ENCODE measurements at places on chromosomes 12 and 14.

DNA sequence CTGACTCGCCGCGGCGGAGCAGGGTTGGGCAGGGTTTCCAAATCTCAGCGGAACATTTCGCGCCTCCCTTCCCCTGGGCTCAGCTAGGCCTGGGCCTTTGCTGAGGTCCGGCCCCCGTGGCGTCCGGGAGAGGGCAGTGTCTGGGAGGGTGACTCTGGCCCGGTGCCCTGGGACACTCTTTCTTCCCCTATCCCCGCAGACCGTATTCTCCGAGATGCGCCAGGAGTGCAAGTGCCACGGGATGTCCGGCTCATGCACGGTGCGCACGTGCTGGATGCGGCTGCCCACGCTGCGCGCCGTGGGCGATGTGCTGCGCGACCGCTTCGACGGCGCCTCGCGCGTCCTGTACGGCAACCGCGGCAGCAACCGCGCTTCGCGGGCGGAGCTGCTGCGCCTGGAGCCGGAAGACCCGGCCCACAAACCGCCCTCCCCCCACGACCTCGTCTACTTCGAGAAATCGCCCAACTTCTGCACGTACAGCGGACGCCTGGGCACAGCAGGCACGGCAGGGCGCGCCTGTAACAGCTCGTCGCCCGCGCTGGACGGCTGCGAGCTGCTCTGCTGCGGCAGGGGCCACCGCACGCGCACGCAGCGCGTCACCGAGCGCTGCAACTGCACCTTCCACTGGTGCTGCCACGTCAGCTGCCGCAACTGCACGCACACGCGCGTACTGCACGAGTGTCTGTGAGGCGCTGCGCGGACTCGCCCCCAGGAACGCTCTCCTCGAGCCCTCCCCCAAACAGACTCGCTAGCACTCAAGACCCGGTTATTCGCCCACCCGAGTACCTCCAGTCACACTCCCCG is 3.0 kb downstream of the WNT1 start:
- DNase-seq, result no peak

- DNase-seq, result no peak
These were observed 49.0 kb upstream of the STON2 start for GRCh38 chr14:81449114-81449513.

- DNase-seq, result no peak
These were observed 18.5 kb upstream of the SFSWAP start for GRCh38 chr12:131692431-131692830.

- DNase-seq, result no peak
These were observed 15.3 kb upstream of the EML1 start for GRCh38 chr14:99777951-99778350.

GRCh38 chr14:60197629-60198303 is 32.6 kb upstream of the DHRS7 start:
- DNase-seq, result no peak

GRCh38 chr14:34232790-34233189 is 229.2 kb downstream of the SPTSSA start:
- no peak for DNase-seq

DNA sequence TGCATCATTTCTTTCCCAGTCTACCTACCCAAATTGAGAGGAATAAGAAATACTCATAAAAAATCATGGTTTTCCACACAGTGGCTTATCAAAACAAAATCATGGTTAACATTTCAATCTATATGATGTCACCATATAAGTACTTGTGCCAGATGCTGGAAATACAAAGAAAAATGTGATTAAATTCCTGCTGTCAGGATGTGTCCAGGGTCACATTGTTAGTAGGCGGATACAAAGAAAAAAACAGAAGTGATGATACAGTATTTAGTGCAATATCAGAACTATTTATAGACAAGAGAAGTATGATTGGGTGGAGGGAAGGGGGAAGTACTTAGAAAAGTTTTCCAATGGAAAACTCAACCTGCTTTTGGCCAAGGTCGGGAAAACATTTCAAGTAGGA is 47.0 kb upstream of the OR6J1 start:
- DNase-seq, result no peak

- DNase-seq, result no peak
These were observed 217.1 kb upstream of the PLEKHG7 start for GRCh38 chr12:92485351-92486348.

DNA sequence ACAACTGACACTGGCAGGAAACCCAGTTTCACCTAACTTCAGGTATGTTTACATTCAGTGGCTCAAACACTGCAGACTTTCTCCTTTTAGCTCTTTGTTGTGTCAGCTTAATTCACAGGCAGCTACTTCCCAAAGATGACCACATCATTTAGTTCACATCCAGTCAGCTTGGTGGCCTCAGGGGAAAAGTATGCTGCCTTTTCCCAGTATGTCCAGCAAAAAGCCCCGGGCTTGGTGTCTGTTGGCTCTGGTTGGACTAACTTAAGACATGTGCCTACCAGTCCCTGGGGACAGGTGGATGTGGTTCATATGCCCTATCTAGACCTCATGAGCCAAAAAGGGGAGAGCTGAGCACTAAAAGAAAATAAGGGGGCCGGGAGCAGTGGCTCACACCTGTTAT is 56.4 kb downstream of the GOLGA5 start:
- DNase-seq, result no peak

DNA sequence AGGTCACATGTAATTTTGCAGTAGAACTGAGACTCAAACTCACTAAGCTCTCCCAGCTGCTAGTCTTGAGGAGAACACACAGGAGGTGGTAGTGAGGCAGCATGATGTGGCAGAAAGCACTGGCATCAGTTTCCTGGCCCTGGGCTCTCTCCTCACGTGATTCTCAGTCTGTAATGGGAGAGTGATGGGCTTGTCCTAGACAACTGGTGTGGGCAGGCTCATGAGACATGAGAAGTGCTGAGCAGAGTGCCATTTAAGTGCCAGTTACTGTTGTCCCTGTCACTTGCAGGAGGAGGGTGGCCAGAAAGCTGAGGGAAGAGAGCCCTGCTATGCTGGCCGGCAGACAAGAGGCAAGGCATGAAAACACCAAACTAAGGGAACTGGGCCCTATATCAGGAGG is 48.5 kb upstream of the OVCH1 start:
- no peak for DNase-seq

DNA sequence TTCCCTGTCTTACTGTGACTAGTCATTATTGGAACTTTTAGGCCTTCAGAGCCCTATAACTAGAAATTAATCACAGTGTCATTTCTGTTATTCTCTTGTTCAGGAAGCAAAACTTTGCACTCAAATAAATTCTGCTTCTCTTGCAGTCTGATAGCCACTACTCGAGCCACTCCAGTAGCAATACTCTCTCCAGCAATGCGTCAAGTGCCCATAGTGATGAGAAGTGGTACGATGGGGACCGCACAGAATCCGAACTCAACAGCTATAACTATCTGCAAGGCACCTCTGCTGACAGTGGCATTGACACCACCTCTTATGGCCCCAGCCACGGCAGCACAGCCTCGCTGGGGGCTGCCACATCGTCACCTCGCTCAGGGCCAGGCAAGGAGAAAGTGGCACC is 223.2 kb upstream of the RGS6 start:
- no peak for DNase-seq

GRCh38 chr12:104565606-104566243 is 109.0 kb downstream of the CHST11 start:
- no peak for DNase-seq

- no peak for DNase-seq
These were observed 3.8 kb upstream of the KRT85 start for GRCh38 chr12:52370926-52371608.

- DNase-seq, result no peak
These were observed 197.3 kb upstream of the DDHD1 start for GRCh38 chr14:53350429-53350828.

DNA sequence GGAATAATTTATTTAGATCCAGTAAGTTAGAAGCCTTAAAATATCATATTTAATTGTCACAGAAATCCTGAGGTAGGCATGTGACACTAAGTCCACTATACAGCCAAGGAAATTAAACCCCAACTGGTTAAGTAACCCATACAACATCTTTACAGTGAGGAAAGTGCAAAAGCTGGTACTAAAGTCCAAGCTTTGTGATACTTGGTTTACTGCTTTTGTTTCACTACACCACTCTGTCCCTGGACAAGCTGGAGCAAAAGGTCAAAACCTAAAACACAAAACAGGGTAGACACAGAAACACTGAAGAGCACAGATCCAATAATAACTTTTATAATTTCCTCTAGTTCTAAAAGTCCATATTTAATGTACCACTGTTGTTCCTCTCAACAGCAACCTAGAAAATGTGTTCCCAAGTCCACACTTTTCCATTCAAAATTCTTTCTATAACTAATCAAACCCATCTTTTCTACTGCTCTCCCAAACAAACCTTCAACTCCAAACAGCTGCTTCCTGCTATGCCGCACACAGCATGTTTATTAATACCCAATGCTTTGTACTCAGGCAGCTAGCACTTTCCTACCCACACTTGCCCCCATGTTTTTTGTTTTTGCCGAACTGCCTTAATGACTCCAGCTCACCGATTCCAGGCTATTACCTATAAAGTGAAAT is 90.9 kb downstream of the MED13L start:
- DNase-seq, result no peak

DNA sequence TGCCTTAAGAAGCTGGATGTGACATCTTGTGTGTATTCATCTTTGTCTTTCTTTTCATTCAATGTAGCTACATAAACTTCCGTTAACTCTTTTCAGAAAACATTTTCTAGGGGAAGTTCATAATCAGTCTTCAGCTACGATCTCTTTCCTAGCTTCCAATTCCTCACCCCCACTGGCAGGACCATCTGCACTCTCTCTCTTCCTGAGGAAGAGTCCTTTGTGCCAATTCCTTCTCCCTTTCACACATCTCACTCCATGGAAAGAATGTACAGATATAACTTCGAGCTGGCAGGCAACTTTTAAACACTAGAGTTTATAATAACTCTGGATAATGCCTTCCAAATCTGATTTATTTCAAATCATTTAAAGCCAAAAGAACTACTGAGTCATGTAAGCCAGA is 495.7 kb downstream of the GALC start:
- no peak for DNase-seq

All from stimulated activated CD8-positive, alpha-beta memory T cell treated with anti-CD3 and anti-CD28 coated beads, Interleukin-4, amount 100 ng/mL, for 4 hours (primary cell).